ENCODE measurements at places on chromosomes 4 and X.

GRCh38 chr4:189765736-189766135, 174.9 kb upstream of the FRG1 start:
- DNase-seq: no peak

DNA sequence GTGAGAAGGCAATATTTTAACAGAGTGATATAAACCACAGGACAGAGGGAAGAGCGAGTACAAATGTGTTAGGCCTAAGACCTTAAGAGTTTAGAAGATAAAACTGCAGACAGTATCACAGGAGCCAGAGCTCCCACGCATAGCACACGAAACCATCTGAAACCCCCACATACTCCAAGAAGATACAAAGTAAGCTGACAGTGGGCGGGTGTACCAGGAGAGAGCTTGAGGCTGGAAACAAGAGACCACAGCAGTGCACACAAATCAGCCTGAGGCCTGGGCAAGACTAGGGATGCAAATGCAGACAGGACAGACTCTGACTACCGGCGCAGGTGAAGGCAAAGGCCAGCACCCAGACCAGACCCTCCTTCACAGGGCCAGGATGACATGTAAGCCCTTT, 54.1 kb upstream of the ARHGAP24 start:
- no peak for DNase-seq

- DNase-seq: no peak
Observed at GRCh38 chr4:96504386-96504785, 664.5 kb downstream of the PDHA2 start.

- DNase-seq: no peak
Observed at GRCh38 chr4:29046781-29047180, 1673.4 kb upstream of the PCDH7 start.

- DNase-seq: no peak
Observed at GRCh38 chrX:16476692-16477091, 173.3 kb upstream of the S100G start.

- no peak for DNase-seq
Observed at GRCh38 chr4:154577324-154577723, 13.2 kb downstream of the FGA start.

Data from heart left ventricle (tissue), 16 donors.